Activated CD4-positive, alpha-beta T cell treated with anti-CD3 and anti-CD28 coated beads for 4 hours (primary cell): ENCODE measurements at places on chromosomes 3 and 15.

- no peak for DNase-seq
These were observed 53.1 kb downstream of the DNASE1L3 start for GRCh38 chr3:58157700-58158099.

GRCh38 chr3:182118066-182118465 is 406.3 kb downstream of the SOX2 start:
- DNase-seq = no peak

GRCh38 chr3:123760817-123761216 is 123.3 kb downstream of the MYLK start:
- DNase-seq = no peak

DNA sequence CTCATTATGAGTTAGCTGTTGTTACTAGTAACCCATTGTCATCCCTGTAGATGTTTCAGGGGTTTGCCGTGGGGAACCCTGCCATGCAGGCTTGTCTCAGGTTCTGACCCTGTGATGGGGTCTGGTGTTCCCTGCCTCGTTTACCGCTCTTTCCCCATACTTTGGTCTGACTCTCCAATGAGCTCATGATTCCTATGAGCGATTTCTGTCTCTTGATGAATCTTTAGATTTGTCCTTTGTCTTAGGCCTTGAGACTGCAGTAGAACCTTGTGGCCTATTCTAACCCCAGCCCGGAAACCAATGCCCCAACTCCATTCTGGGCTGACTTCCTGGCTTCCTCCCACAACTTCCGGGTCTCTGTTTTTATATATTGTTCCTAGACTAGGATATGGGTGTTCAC is 11.3 kb upstream of the IQGAP1 start:
- DNase-seq = peak; percentile 54

DNA sequence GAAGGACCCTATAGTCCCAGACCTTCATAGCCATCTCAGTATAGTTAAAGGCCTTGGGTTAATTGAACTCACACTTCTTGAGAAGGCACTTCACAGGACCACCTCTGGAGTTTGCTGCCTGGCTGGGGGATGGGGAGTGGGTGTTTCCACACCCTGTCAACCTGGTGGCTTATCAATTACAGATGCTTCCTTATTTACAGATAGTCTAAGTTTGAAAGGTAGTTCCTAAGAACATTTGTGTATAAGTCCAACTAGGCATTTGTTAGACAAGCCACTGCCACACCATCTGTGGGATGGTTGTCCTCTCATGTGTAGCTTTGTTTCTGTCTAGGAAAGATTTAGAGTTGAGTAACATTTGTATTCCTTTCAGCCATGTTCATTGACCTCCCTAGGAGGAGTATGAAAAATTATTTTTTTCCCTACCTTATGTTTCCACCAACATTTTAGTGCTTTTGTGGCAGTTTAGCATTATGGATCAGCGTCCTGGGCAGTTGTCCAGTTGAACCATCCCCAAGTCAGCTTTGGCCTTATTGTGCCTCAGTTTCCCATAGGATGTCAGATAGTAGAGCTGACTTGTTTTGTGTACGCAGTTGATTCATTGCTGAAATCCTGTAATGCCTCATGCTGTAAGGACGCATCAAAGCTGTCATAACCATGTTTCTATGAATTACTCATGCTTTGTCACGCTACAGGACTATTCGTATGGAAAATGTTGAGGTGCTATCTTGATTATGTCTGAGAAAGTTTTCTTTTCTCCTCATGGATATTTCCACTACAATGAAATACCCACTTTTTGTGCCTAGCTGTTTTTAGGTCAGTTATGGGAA is 21.2 kb upstream of the SIAH2 start:
- DNase-seq = no peak

DNA sequence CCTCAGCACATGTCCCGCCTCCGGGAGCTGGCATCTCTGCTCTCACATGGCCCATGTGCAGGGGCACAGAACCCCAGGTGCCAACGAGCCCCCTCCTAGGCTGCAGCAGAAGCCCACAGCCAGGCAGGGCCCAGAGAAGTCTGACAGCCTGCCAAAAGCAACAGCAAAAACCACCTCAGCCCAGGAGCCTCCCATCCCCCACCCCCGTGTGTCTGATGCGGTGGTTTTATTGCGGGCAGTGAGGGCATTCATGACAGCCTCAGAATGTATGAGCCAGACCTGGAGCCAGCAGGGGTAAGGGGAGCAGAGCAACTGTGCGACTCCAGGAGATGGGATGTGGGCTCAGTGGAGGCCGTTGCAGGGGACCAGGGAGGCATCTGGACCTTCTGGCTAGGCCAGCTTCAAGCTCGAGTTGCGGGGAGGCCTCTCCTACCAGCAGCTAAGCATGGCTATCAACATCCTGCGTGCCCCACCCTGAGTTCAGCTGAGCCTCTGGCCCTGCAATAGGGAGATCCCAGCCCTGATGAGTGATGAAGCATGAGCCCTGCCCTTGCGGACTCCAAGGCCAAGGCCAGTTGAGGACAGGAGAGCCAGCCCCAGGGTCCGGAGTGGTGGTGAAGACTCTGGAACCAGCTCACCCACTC is 52.5 kb downstream of the CYP11A1 start:
- no peak for DNase-seq

GRCh38 chr15:101123222-101123910 is 128.5 kb downstream of the CHSY1 start:
- DNase-seq = no peak

GRCh38 chr3:143078883-143079282 is 40.7 kb upstream of the CHST2 start:
- no peak for DNase-seq

DNA sequence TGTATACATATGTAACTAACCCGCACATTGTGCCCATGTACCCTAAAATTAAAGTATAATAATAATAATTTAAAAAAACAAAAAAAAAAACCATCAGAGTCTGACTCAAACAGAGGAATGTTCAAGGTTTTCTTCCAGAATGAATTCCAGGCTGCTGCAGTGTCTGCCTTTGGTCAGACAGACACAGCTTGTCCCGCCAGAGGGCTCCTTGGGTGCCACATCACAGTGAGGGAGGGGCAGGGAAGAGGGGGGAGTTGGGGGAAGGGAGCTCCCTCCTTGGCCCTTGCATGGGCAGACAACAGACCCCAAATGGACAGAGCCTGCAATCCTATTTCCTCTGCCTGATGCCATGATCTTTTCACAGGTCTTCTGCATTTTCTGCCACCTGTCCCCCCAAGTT is 36.5 kb downstream of the ITGB5 start:
- DNase-seq = no peak

DNA sequence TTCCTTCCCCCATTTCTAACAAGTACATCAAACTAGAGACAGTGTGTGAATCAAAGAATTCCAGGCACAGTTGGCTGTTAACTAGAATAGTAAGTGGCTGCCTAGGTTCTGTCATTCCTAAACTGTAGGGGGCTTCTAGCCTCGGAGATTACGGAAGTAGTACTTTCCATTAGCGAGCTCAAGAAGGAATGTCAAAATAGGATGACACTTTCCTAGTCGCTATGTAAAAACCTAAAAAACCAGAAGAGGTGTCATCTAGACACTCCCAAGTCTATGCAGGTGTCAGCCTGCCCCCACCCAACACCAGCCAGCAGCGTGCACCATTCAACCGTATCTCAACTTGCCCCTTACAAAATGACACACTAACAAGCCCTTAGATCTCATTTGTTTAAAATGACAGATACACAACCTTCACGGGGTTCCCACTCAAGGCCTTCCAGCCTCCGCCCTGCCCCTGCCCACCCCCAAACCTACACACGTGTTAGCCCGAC is 874 bp downstream of the INO80 start:
- DNase-seq = no peak

- no peak for DNase-seq
These were observed 79.9 kb downstream of the MBNL1 start for GRCh38 chr3:152348436-152349177.

DNA sequence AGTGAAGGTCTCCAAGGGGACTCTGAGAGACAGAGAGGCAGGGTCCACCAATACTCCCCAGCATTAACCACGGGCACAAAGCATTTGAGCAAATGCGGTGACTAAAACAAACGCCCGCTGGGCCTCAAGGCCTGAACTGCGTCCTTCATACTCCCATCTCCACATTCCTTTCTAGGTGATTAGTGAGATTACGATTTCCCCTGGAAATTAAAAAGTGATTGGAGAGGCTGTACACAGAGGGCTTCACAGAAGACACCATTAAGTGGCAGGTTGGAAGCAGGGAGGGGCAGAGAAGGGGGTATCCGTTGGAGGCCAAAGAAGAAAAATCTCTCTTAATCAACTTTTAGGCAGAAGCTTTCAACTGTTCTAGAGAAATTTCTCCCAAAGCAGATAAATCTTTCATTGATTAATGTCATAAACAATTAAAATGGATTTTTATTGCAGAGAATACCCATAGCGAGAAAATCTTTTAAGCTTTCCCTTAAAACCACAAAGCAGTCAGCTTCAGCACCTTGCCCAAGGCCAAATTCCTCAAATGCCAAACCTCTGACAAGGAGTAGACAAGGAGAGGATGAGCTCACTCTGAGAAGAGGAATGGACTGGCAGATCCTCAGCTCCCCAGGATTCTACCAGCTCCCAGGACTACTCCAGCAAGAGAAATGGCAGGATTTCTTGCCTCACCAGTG is 38.2 kb downstream of the MB21D2 start:
- DNase-seq = no peak

DNA sequence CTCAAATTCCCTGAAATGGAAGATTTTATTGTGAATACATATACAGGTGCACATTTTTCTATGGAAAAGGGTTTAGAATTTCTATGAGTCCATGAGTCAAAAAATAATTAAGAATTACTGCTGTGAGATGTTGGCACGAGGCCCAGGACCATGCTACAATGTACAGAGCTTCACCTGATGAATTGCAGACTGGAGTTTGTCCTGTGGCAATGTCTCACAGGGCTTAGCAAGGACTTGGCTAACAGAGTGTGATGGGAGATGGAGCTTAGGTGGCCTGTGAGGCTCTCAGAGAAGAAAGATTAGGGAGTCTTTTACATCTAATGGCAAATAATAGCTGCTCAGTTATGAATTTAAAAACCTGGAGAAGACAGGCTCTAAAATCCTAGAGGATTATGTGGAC is 219.5 kb upstream of the CBLB start:
- DNase-seq = no peak

- no peak for DNase-seq
These were observed 154.1 kb downstream of the WNT5A start for GRCh38 chr3:55333046-55333445.

DNA sequence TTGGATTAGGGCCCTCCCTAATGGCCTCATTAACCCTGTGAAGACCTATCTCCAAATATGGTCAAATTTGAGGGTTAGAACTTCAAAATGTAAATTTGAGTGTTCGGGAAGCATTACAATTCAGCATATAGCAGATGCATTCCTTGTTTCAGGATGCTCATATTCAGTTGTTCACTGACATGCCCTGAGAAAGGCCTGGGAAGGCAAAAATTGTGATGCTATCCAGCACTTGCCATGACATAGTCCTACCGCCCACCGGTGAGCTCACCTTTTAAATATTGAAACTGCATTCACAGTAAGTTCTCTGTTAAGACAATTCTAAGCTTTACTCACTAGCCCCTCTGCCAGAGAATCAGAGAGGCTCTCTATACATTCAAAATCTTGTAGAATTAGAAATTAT is 300.3 kb upstream of the CCDC54 start:
- DNase-seq = no peak

DNA sequence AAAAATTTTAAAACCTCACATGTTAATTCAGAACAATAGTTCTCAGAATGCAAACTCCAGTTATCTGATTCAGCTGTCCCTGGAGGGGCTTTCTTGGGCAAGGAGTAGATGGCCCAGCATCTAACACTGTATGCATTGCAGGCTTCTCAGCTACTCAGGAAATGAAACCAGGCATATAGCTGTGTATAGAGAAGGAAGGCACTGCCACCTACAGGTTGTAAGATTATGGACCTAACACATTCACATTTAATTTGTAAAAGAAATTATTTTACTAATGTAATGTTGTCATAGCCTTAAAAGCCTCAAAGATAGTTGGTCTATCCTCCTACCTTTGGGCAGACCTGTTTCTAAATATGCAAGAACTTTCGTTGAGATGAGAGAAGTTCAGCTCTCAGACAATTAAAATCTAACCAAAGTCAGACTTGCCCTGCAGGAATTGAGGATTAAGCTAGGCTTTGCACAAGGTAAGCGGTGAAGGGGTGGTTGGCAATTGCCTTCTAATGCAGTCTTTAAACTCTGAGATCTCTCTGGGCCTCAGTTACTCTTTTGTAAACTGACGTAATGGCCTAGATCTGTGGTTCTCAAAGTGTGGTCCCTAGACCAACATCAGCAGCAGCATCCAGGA is 132.8 kb upstream of the SLC24A5 start:
- DNase-seq = no peak

GRCh38 chr3:8846176-8846575 is 76.8 kb upstream of the OXTR start:
- no peak for DNase-seq

DNA sequence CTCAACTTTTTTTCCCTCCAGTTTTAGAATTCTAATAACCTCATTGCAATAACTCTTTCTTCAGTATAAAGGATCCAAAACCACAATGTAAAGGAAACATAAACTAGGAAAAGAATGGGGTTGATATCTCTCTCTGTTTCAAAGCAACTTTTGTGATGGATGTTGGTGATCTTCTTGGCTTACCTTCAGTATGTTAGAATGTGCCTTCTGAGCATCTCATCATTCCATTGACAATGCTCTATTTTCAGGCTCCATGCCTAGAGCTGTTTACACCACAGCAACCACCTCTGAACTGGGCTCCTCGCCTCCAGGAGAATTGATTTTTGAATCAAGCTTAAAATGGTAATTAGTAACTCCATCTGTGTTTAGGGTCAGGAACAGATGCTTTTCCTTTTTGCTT is 6.6 kb downstream of the NLGN1 start:
- DNase-seq = no peak

GRCh38 chr3:129286081-129286480 is 7.4 kb downstream of the HMCES start:
- no peak for DNase-seq

- DNase-seq = no peak
These were observed 185.5 kb downstream of the ADAMTS9 start for GRCh38 chr3:64502284-64502683.

- DNase-seq = no peak
These were observed 172.0 kb downstream of the TCF12 start for GRCh38 chr15:57090496-57090859.

- DNase-seq = no peak
These were observed 97.9 kb upstream of the C3orf80 start for GRCh38 chr3:160127308-160127707.

DNA sequence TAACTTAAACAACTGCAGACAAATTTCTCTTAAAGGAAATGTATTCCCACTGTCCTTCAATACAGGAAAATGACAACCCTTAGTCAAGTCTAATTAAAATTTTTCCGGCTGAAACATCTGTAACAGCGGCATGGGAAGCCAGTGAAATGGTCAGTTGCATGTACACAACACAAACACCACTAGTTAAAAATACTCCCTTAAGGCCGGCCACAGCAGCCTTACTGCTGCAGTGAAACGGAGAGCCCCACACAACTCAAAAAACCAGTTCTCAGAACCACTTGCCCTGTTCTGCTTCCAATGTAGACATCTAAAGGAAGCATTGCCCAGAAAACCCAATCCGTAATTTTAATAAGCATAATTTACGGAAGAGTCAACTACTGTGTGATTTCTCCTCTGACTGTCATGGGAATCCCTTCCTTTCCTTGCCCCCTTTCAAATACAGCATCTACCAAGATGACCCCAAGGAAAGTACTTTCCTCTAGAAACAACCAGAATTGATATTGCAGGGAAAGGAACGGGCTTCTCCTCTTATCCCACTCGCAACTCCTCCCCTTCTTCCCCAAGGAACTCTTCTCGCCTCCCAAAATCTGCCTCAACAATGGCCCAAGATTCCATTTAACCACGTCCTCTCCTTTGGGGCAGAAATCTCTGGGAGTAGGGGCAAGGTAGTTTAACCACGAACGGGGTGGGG is 1.6 kb downstream of the FBN1 start:
- no peak for DNase-seq

- peak; percentile 70 for DNase-seq
These were observed 1.2 kb upstream of the TYRO3 start for GRCh38 chr15:41557673-41558399.
